AG08395 (cell line): ENCODE measurements at places on chromosomes 12 and 14.

GRCh38 chr14:67697006-67697405 is 1.4 kb upstream of the RDH11 start:
- DNase-seq: no peak

GRCh38 chr12:13223179-13223804 is 26.8 kb downstream of the EMP1 start:
- DNase-seq: peak; percentile 84

DNA sequence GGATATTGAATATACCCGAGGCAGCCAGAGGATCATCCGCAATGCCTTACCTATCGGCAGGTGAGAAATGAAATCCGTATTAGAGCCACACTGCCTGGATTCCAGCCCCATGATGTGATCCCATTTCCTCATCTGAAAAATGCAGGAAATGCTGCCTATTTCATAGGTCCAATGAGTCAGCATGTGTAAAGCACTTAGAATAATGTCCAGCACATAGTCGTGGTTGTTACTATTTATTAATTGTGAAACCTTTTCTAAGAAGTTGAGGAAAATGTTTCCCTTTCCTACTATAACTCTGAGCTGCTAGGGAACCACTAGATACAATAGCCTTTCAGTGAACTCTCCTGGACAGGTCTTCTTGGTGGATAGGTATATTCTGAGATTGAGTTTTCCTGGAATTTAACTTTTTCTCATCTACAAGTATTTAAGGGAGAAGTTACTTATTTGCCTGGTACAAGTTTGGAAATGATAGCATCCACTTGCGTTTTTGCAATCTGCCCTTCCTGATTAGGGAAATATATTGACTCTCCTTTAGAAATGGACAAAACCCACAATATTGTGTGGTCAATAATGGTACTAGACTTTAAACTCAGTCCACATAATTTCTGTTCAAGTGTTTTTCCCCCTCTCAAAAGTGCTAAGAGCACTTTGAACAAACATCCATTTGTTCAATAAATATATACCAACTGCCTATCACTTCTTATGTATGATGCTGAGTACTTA is 12.2 kb downstream of the POLR3B start:
- DNase-seq: peak; percentile 76

GRCh38 chr14:75811872-75812499 is 150.9 kb downstream of the TTLL5 start:
- no peak for DNase-seq

- no peak for DNase-seq
Measured at GRCh38 chr14:76491172-76491930, 115.4 kb downstream of the ESRRB start.

GRCh38 chr14:97713023-97713422 is 915.8 kb downstream of the VRK1 start:
- DNase-seq: no peak

GRCh38 chr14:96161636-96162035 is 43.0 kb upstream of the BDKRB2 start:
- no peak for DNase-seq

DNA sequence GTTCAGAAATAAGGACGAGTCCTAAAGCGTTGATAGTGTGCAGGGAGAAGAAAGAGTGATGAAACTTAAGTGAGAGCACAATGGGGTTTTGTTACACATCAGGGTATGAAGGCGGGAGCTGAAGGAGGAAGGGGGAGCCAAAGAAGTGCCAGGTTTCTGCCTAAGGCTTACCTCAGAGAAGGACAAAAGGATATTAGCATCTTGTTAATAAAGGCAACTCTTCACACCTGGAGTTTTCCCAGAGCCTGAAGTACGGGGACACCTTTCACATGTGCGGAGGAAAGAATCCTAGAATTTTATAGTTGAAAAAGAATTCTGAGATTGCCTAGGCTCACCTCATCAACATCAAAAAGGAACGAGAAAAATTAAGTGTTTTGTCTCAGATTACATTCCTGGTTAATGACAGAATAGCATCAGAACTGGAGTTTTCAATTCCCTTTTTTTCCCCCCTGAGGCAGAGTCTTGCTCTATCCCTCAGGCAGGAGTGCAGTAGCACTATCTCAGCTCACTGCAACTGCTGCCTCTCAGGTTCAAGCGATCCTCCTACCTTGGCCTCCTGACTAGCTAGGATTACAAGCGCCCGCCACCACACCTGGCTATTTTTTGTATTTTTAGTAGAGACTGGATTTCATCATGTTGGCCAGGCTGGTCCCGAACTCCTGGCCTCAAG is 2.2 kb upstream of the SAV1 start:
- no peak for DNase-seq
